ENCODE measurements at places on chromosomes 4 and X. TPM values are rescaled to one million over a fixed set of nuclear protein-coding genes. Genes with fewer than 3 reads are reported as not detected.

DNA sequence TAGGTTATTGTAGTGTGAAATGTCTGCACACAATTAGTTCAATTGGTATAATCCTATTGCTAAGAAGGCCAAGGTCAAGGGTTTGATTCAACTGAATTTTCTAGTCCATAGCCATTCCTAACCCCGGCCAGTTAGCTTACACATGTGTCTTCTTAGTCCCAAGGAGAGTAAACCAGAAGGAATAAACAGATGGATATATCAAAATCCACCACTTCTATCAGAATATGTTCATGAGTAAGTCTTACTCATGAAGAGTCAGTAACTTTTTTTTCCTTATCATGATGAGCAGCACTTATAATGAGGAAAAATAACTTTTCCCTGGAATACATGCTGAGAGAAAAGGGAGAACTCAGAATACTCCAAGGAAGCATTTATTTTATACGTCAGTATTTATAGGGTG, 9.5 kb downstream of the HHIP start:
- no peak overlapping the region for H3K4me3 ChIP-seq
- no peaks in the 10 kb centered on the region for H3K36me3 ChIP-seq
- no peaks in the 10 kb centered on the region for H3K27me3 ChIP-seq
- H3K27ac ChIP-seq: no peak overlapping the region

DNA sequence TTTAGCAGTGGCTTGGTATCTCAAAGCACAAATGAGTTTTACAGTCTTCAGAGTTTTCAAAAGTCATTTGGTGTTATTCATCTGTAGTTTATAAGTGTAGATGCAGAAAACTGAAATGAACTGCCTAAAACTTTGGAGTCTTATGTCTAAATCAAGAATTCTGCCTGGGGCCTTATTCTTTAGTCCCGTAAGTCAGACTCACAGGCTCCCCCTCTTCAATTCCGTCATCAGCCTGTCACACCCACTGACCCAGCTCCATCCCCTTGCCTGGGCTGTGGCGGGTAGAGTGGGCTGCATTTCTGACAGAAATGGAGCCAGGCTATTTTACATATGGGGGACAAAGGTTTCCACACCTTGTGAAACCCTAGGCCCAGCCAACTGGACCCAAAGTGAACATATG, 44.3 kb downstream of the TSPAN5 start:
- H3K36me3 ChIP-seq: no peaks in the 10 kb centered on the region
- H3K27ac ChIP-seq: no peak overlapping the region
- H3K4me3 ChIP-seq: no peak overlapping the region
- H3K27me3 ChIP-seq: no peaks in the 10 kb centered on the region

- H3K36me3 ChIP-seq: no peaks in the 10 kb centered on the region
- DNase-seq: no peak
- H3K27ac ChIP-seq: no peak overlapping the region
Measured at GRCh38 chr4:87616268-87616667, 7.9 kb downstream of the DSPP start.

Gene MAGEB2
- total RNA-seq: not detected
